ENCODE measurements at places on chromosomes 4 and X.

GRCh38 chr4:144518181-144518895, 127.6 kb upstream of the HHIP start:
- no peak for DNase-seq

GRCh38 chr4:152831416-152831815, 51.7 kb downstream of the ARFIP1 start:
- no peak for DNase-seq

DNA sequence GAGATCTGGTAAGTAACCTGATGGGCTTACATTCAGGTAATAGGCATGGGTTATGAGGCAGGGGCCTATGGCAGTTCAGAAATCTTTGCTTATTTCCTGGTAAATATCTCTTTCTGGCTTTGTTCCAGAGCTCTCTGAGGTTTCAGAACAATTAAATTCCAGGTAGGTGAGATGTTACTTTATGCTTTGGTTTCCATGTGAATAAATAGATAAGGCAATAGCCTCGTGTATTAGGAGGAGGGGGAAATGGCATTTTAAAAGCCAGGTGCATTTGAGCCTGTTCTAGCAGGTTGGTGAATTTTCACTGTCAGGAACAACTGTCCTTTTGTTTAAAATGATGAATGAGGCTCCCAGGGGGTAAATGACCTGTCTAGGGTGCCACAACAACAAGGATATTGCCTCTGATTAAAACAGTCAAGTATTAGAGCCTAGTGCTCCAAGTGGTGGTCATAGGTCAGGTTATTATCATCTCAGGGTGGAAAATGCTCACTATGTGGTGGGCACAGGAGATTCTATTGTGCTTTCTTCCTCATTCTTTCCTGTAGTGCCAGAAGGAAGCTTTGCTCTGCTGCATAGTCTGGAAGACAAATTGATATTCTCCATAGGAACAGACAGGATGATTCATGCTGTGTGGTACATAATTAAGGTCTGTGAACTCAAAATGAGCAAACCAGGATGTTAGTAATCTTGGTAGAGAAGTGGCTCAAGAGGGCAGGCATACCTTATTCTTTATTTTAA, 296.2 kb downstream of the INPP4B start:
- DNase-seq: no peak

GRCh38 chrX:68999356-68999755, 165.9 kb downstream of the PJA1 start:
- DNase-seq: no peak

GRCh38 chrX:7801711-7802110, 41.3 kb upstream of the VCX start:
- no peak for DNase-seq

DNA sequence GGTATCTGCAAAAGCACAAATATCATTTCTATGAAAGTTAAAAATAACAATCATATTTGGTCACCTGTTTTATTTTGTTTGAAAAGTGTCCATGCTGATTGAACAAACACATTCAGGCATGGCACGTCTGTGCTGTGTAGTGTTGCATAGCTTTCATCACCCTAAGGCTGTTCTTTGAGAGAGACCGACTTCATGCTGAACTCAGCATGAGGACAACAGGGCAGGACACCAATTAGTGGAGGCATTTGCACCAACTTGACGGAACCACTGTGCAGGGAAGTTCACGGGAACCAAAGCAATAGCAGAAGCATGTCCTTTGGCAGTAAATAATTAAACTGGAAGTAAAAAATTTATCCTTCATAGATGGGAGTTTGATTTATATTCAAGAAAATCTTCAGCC, 158.4 kb upstream of the SLC7A11 start:
- no peak for DNase-seq

DNA sequence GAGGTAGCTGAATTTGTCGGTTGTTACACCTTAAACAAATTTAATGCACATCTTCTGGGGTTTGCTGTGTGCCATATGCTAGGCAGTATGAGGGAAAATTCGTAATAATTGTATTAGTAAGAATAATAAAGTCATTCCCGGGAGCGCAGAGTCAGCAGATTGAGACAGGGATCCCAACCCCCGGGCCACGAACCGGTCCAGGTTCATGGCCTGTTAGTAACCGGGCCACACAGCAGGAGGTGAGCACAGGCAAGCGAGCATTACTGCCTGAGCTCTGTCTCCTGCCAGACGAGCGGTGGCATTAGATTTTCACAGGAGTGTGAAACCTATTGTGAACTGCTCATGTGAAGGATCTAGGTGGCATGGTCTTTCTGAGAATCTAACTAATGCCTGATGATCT, 114.9 kb downstream of the PCDH7 start:
- no peak for DNase-seq

DNA sequence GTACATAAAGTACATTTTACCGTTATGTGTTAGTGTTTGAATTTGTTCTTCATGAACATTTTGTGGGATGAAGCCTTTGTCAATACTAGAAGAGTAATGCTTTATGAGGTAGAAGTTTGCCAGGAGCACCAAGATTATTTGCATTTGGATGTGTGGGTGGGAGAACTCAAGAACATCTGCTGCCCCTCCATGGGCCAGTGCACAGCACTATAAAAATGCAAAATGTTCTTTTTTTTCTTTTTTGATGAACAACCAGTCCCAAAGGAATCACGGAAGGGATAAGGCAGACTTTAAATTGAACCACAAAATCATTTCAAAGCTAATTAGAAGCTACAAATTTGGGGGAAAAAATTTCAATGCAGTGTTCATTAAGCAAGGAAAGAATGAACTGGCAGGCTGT, 300.3 kb upstream of the NWD2 start:
- DNase-seq: no peak

- no peak for DNase-seq
Observed at GRCh38 chr4:92634882-92635281, 331.1 kb downstream of the GRID2 start.

DNA sequence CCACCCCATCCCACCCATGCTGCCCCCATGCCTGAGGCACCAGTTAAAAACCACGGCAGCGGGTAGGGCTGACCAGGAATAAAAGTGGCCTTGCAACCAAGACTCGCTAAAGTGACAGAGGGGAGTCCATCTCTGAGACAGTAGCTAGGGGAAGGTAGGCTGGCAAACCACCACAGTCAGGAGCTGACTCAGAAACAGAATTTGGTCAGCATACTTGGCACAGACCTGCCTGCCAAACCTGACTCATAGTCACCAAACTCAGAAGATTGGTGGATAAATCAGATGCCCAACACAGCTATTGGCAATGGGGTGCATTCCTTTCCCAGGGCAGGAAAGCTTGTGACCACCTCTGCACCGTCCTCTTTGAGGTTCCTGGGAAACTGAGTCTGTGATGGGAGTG, 193.8 kb downstream of the BCOR start:
- DNase-seq: no peak

DNA sequence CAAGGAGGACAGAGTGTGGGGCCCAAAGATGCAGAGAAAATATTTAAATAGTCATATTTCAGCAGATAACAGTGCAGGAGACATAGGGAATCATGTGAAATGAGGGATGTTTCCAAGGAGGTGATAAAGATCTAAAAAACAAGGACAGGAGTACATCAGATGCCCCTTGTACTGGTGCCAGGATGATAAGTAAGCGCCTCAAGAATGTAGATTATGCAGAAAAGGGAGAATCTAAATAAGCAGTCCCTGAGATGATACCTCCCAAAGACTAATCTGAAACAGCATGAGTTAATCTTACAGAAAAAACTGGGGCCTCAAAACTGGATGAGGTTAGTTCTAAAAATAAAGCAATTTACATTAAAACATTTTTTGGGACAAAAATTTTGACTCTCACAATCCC, 136.1 kb upstream of the WDFY3 start:
- DNase-seq: no peak

- no peak for DNase-seq
Observed at GRCh38 chrX:113726009-113726408, 857.9 kb upstream of the HTR2C start.

- DNase-seq: no peak
Observed at GRCh38 chr4:184280591-184281071, 63.0 kb upstream of the ENPP6 start.

- DNase-seq: no peak
Observed at GRCh38 chr4:135429528-135429927, 1227.9 kb upstream of the PABPC4L start.

- no peak for DNase-seq
Observed at GRCh38 chr4:150240011-150240410, 161.8 kb downstream of the DCLK2 start.

DNA sequence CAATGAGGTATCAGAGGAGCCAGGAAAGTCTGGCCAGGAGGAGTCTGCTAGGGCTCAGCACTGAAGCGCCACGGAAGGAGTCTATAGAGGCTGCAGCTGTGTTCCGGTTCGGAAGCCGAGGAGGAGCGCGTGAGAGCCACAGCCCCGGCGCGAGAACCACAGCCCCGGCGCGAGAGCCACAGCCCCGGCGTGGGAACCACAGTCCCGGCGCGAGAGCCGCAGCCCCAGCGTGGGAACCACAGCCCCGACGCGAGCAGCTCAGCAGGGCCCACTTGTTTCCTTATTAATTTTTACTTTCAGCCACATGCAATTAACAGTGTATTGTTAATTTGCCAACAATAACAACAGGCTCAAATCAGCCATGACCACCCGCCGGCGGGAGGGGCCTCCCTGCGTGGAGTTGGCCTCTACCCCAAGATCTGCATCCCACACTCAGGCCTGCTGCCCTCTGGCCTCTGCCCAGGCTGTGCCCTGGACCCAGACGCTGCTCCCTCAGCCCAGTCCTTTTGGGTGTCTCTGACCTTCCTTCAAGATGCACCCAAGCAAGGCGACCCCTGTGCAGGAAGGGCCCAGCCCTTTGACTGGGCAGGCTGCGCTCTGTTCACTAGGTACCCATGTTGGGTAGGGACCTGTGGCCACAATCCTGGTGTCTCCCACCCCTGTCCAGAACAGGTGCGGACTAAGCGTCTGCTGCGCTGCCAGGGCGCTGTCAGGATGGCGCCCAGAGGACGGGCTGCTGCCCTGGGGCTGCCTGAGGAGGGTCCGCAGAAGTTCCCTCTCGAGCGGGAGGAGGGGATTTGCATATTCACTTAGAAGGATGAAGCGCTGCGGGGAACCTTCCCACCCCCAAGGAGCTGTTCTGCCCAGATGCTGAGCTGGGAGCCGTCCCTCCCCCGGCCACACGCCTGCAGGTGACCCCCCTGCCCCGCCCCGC, 113.8 kb downstream of the ADRA2C start:
- no peak for DNase-seq

DNA sequence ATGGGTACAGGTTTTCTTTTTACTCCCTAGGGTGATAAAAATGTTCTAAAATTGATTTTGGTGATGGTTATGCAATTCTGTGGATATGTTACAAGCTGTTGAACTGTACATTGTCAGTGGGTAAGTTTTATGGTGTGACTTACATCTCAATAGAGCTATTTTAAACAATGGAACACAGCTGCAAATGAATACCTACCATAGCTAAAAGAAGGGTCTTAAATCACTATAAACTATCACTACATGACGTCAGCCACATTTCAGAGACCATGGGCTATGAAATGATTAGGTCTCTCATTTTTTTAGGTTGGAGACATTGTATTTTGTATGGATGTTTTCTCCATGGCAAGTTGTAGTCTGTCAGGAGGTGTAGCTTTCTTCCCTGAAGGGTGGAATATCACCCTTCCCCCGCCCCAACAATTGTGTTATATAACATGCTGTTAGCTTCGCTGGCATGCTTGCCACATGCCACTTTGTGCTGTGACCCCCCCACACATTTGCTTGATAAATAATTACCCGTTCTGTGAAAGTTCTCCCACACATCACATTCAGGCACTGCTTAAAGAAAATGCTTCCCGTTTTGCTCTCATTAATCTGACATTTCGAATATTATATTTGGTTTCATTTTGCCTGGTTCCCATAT, 159.7 kb downstream of the ARHGAP10 start:
- DNase-seq: no peak

DNA sequence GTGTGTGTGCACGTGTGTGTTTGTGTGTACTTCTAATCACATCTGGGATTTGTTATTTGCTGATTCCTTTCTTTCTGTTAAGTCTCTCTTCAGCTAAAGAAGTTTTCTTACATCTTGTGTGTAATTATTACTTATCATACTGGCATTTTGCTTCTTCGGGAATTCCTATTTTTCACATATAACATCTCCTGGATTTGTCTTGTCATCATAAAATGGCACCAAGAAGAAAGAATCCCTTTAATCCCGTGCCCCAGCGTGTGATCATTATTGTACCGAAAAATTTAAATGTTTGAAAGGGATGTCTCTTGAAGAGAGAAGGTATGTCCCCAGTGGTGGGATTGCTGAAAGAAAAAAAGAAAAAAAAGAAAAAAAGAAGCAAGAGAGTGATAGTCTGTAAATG, 72.3 kb downstream of the ZFX start:
- DNase-seq: no peak

GRCh38 chr4:48588230-48589097, 98.4 kb downstream of the ZAR1 start:
- DNase-seq: no peak

DNA sequence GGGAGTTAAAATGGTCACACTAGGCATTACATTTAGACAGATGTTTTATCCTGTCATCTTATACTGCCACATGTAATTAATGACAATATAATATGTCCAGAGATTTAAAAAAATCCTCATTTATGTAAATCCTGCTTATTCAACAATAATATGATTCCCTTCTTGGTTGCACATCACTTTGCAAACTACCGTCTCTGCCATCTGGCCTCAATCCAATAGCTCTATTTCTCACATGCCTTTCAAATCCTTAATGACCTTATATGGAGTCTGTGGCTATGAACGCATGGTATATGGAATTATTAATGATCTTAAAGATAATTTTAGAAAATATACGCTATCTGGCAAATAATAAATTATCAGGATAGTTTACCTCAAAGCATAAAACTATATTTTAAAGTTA, 144.5 kb downstream of the NPNT start:
- DNase-seq: no peak

DNA sequence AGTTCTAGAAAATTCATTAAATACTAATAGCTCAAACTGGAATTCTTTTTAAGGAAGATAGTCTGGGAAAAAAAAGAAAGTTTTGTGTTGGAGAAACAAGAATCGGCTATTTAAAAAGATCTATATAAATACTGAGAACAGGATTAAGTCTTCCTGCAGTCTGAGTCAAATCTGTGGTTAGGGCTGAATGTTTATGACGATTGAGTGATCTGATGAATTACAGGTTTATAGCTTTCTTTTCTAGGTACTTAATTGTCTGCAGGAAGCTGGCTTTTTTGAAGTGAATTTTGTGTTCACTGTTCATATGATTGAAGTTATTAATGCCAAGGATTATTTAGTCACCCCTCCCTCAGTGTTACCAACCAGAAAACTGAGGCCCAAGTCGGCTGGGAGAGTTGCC, 42.2 kb downstream of the TLL1 start:
- no peak for DNase-seq

GRCh38 chr4:105998171-105999063, 103.1 kb downstream of the NPNT start:
- DNase-seq: no peak

DNA sequence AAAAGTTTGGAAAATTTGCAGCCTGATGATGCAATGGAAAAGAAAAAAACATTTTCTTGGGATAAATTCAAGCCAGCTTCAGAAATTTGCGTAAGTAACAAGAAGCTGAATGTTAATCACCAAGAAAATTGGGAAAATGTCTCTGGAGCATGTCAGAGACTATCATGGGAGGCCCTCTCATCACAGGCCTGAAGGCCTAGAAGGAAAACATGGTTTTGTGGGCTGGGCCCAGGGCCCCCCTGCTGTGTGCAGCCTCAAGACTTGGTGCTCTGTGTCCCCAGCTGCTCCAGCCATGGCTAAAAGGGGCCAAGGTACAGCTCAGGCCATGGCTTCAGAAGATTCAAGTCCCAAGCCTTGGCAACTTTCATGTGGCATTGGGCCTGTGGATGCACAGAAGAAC, 1049.8 kb upstream of the GRIA3 start:
- DNase-seq: no peak

- no peak for DNase-seq
Observed at GRCh38 chr4:140004549-140004895, 149.5 kb downstream of the MAML3 start.

GRCh38 chr4:80322716-80323115, 12.8 kb upstream of the CFAP299 start:
- no peak for DNase-seq
